Activated T-helper 1 cell treated with Interleukin-2 at 50 U/mL for 16 hours (primary cell): ENCODE measurements at places on chromosomes 2 and 18.

DNA sequence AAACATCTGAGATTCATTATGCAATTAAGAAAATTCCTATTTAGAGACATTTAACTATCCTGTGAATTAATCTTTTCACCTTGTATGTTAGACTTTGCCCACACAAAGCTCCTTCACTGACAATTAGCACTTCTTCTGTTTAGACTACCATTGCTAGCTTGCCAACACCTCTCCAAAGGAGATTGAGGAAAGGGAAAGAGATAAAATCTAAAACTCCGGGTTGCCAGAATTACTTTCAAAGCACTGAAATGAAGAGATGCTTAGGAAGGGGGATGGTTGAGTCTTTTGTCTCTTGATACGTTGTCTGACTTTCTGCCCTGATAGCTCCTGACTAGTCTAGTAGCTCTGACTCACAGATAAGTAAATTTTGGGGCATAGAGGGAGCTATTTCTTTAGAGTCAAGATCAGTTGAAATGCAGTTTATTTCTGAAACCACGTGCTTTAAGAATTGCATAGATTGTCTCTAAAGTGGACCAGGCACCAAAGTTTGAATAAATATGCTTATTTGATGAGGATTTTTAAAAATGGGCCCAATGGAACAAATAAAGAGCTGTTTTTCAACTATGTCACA, 74.1 kb upstream of the DSEL start:
- DNase-seq, result no peak

GRCh38 chr2:235017441-235017840, 65.6 kb downstream of the SH3BP4 start:
- DNase-seq, result no peak

DNA sequence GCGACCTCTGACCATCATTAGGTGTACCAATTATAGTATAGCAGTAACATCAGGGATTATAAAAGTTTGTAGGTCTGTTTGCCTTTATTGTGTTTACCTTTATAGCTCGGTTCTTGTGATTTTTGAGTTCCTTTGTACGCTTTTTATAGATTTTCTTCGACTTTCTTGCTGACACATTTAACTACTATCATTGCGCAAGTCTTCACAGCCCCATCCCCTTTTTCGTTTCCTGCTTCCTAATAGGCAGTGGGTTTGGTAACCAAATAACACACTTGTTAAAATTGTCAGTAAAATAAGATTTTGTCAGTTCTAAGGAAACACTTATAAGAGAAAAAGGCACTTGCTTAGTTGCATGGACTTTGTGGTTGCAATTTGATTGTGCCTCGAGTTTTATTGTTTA, 541.5 kb downstream of the LRP1B start:
- DNase-seq, result no peak

DNA sequence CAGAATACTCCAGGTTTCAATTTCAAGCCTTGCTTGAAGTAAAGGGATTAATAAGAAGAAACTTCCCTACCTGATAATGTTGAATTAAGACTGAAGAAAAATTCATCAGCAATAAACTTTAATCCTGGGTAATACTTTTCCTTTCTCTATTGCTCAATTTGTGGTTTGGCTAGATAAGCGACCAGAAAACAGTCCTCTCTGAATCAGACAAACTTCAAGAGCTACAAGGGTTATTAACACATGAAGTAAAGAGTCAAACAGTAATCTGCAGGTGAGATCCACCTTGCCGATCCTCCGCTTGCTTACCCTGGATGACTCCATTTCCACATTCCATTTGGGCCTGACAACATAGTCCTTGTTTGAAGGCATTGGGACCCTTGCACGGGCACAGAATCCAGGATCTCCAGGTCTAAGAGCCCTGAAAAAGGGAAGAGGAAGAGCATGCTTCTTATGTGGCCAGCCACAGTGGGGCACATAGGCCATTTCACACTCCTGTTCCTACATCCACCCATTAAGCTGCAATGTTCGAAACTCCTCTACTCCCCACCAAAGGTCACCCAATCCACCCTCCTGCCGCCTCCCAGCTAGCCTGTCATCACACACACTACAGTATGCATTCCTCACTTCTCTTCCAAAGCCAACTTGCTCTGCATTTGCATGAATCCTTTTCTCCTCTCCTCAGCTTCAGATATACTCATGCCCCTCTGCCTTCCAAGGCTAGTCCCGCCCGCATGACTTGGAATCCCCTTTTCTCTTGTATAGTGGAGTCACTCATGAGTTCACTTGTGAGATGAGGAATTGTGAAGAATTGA, 39.8 kb downstream of the IWS1 start:
- no peak for DNase-seq

- DNase-seq, result no peak
Measured at GRCh38 chr2:100588071-100588786, 25.4 kb downstream of the PDCL3 start.
